ENCODE measurements at places on chromosomes 6 and 20.

DNA sequence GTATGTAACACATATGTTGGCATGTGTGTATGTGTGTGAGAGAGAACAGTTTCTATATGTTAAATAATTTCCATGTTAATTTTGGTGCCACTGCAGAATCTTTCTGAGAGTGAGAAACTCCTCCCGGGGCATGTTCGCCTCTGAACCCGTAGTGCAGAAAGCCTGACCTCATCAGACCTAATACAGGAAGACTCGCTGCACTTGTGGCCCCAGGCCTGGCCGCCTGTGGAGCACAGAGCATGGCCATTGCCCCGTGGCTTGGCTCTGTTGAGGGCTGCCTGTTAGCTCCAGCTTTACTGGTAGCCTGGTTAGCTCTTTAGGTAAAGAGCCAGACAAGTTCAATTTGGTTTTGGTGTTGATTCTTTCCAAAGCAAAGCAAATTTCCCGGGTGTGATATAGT is 25.5 kb downstream of the FARS2 start:
- no peak for DNase-seq

GRCh38 chr20:18007534-18008292 is 38.9 kb downstream of the MGME1 start:
- no peak for DNase-seq

GRCh38 chr20:61889659-61890058 is 176.0 kb downstream of the TAF4 start:
- no peak for DNase-seq

GRCh38 chr20:16050366-16050765 is 522.9 kb downstream of the KIF16B start:
- no peak for DNase-seq

DNA sequence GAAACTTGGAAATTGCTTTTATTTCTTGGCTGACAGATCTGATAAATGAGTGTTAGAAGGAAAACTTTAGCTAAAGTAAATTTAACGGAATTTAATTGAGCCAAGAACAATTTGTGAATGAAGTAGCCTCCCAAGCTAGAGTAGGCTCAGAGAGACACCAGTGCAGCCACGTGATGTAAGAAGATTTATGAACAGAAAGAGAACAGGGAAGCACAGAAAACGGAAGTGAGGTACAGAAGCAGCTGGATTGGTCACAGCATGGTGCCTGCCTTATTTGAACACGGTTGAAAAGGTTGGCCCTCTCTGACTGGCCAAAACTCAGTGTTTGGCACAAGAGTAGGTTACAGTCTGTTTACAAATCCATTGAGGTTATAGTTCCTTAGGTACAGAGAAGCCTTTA is 29.5 kb upstream of the IFNGR1 start:
- DNase-seq, result peak; percentile 69

- DNase-seq, result no peak
Observed at GRCh38 chr20:40813708-40814630, 124.9 kb upstream of the MAFB start.

GRCh38 chr6:76701610-76702009 is 629.1 kb upstream of the IMPG1 start:
- DNase-seq, result no peak

DNA sequence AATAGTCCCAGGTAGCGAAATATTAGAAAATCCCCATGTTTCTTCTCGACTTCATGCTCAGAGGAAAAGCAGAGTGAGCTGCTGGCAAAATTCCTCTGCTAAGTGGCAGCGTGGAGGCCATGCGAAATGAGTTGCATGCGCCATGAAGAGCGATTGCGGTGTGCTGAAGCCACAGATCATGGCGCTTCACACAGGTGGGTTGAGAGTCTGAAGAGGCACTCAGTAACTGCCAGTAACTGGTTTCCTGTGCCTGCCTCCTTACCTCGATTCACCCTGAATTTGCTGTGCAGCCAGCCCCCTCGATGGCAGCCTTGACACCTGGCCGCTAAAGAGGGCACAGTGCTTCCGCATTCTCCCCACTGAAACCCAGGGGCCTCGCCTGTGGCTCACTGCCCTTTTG is 301.5 kb downstream of the NRN1 start:
- no peak for DNase-seq

DNA sequence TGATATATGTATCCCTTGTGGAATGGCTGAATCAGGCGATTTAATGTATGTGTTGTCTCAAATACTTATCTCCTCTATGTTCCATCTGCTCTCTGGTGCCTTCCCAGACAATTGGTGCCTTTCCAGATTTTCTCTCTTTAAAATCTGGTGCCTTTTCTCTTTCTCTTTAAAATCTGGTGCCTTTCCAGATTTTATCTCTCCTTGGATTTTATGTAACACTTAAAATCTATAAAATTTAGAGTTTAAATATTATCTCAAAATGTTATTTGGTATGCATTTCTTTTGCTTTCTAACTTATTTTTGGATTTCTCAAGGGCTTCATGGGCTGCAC is 116.3 kb downstream of the KIF13A start:
- no peak for DNase-seq

- peak; percentile 53 for DNase-seq
Observed at GRCh38 chr20:8853805-8854338, 215.0 kb upstream of the PLCB4 start.

GRCh38 chr6:6700407-6701270 is 112.1 kb downstream of the LY86 start:
- DNase-seq, result no peak

DNA sequence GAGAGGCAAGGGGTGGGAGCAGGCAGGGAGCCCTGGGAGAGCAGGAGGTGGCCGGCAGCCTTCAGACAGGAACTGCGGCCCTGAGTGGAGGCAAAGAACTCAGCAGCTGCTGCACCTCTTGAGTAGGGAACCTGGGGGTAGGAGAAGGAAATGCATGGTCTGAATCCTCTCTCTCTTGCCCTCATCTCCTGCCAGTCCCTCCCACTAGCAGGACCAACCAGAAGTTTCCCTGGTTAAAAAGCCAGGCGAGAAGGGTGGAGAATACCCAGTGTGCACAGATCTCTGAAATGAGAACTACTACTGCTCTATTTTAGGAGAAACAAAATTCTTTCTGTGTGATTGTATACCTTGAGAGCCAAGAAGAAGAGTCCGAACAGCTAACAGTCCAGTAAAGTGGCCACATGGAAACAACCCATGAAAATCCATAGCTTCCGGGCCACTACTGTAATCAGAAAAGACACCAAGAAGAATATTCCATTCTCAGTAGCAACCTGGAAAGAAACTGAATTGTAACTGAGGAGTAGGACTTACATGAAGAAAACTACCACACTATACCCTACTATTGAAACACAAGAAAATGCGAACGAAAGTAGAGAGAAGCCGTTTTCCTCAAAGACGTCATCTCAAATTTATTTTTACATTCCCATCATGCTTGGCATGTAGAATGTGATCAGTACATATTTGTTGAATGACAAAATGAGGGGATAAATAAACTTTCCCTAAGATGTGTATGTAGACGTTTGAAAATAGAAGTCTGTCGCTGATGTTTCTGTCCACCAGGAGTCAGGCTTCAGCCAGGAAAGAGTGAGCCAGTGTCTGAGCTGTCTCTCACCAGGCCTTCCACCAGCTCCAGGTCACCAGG is 25.6 kb downstream of the WRNIP1 start:
- DNase-seq, result peak; percentile 70

- no peak for DNase-seq
Observed at GRCh38 chr20:58708246-58708931, 15.8 kb downstream of the NPEPL1 start.

- DNase-seq, result no peak
Observed at GRCh38 chr6:8990075-8990474, 554.7 kb upstream of the SLC35B3 start.

GRCh38 chr6:7184502-7184901 is 76.7 kb downstream of the RREB1 start:
- no peak for DNase-seq

- DNase-seq, result no peak
Observed at GRCh38 chr6:28782113-28782673, 141.6 kb downstream of the TRIM27 start.

GRCh38 chr6:9745966-9746365 is 668.9 kb downstream of the TFAP2A start:
- DNase-seq, result no peak

- no peak for DNase-seq
Observed at GRCh38 chr6:24761193-24761835, 13.4 kb upstream of the GMNN start.

GRCh38 chr20:9903048-9903655 is 64.3 kb upstream of the PAK5 start:
- peak; percentile 18 for DNase-seq

DNA sequence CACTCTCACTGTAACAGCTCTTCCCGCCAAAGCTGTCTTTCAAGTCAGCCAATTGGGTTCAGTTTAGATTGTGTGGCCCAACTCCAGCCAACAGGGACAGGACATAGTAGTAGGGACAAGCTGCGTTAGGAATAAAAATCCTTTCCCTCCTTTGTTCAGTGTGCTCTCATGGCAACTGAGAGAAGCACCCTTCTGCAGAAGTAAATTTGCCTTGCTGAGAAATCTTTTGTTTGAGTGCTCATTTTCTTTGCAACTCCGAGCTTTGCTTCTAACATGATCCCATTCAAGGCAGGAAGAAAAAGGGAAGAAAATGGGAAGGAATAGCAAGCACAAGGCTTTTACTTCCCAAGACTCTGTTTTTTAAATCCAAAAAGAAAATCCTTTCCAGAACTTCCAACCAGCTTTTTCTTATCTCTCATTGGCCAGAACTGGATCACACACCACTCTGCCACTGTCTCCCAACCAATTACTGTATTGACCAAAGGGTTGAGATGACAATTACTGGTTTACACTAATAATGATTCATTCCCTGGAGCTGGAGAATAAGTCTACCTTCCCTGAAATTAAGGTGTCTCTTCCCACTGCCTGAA is 52.7 kb downstream of the STX11 start:
- DNase-seq, result no peak

GRCh38 chr6:101236709-101237108 is 156.8 kb upstream of the GRIK2 start:
- no peak for DNase-seq

DNA sequence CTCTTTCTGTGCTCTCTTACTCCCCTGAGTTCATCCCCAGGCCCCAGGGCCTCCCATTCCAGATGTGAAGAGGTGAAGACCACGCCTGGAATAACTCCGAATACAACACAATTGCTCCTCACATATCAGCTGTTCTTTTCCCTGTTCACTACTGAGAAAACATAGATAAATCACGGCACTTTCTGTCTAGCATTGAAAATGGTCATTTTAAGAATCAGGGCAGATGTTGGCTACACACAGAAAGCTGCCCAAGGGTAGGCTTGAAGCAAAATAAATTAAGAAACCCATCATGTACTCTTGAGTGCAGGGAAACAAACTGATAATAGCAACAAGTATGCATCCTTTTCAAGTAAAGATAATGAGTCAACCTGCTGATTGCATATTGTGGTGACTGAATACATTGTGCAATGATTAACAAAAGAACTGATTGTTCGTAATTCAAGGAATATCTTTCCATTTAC is 382.5 kb downstream of the PRKN start:
- DNase-seq, result no peak

GRCh38 chr6:109503327-109504224 is 20.6 kb upstream of the ZBTB24 start:
- no peak for DNase-seq

GRCh38 chr6:12818324-12818723 is 101.8 kb downstream of the PHACTR1 start:
- peak; percentile 31 for DNase-seq

DNA sequence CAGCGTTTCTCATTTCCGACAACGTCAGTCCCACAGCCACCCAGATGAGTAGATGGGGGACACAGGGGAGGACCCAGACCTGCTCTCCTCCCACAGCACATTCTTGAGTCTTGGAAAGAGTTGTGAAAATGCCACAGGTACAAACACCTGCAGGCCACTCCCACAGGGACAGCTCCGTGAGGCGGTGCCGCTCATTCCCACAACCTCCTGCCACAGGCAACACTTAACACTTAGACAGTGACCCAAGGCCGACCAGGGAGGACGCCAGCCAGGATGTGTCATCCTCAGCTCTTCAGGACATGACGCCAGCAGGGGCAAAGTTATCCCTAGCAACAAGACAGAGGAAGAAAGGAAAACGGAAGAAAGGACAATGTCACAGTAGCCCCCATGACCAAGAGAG is 22.9 kb upstream of the HLA-B start:
- no peak for DNase-seq

GRCh38 chr20:46006022-46006705 is 2.5 kb upstream of the MMP9 start:
- DNase-seq, result no peak

DNA sequence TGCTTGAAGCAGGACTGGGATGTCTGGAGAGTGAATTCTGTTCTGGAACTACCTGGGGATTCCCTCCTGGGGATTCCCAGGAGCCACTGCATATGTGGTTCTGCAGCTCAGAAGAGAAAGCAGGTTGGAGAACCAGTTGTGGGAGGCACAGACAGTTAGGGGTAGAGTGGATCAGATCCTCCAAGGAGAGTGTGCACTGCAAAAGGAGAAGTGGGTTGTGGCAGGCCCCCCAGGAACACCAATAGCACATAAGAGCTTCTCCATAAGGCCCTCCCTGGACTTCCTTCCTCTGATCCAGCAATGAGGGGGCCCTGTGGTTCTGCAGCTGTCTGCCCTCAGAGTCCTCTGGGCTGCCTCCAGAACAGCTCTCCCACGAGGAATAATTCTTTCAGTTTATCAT is 369.2 kb upstream of the CNR1 start:
- DNase-seq, result peak; percentile 1

- no peak for DNase-seq
Observed at GRCh38 chr20:61494763-61495575, 242.9 kb downstream of the CDH4 start.

DNA sequence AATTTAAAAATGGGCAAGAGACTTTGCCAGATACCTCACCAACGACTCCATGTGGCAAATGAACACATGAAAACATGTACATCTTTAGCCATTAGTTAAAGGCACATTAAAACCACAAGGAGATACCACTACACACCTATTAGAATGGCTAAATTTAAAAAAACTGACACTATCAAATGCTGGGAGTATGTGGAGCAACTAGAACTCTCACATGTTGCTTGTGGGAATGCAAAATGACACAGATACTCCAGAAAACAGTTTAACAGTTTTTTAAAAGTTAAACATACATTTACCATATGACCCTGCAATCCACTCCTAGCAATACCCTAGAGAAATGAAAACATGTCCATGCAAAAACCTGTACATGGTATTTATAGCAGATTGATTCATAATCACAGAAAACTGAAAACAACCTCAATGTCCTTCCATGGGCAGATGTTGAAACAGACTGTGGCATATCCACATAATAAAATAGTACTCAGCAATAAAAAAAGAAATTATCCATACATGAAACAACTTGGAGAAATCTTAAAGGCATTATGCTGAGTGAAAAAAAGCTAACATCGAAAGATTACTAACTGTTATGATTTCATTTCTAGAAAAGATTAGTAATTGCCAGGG is 1.9 kb downstream of the RAB23 start:
- DNase-seq, result no peak

- DNase-seq, result no peak
Observed at GRCh38 chr6:31877651-31878161, 1.1 kb downstream of the SLC44A4 start.

DNA sequence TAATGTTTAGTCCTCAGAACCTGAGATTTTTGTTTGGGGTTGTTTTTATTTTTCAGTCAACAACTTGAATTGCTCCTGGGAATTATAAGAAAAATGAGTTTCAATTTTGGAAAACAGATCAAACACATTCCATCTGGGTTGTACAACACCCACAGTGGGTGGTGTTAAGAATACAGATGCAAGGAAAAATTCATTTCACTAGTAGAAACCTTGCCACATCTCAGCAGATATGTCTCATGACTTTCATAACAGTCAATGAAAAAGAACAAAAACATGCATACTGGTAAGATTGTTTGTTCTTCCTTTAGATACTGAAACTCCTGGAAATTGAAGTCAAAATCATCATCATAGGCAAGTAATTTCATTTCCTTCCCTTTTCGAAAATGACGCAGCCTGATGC is 78.9 kb downstream of the MOXD1 start:
- DNase-seq, result no peak

GRCh38 chr6:122969999-122970533 is 26.0 kb upstream of the CLVS2 start:
- DNase-seq, result no peak

Data from inflammatory macrophage treated with lipopolysaccharide for 1 hour (primary cell).